ENCODE measurements at places on chromosomes 1 and 21. TPM values are rescaled to one million over a fixed set of nuclear protein-coding genes. Genes with fewer than 3 reads are reported as not detected.

DNA sequence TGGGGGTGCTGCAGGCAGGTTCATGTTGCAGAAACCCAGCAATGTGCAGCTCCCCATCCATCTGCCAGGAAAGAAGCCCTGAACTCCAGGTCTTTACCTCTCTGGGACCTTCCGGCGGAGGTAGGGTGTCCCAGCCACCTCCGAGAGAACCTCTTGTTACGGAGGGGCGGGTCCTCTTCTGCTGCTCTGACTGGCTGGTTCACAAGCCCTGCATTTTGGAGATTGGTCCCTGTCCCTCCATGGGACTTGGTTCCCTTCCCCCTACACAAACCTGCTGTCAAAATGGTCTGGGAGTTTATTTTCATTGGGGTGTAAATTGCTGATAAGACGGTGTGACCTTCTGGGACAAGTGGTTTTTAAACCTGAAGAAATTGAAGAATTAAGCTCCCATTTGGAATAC is 8.0 kb upstream of the CELSR2 start:
- no peak for DNase-seq
- peaks cover 38% of the 10 kb centered on the region for H3K4me1 ChIP-seq
- no peaks in the 10 kb centered on the region for H3K27me3 ChIP-seq
- peaks cover 30% of the 10 kb centered on the region for H3K36me3 ChIP-seq
- no peak overlapping the region for H3K4me3 ChIP-seq

GRCh38 chr1:103146166-103146565 is 37.8 kb upstream of the COL11A1 start:
- no peak for DNase-seq
- H3K27ac ChIP-seq, result no peak overlapping the region
- H3K4me1 ChIP-seq, result no peaks in the 10 kb centered on the region

- no peak overlapping the region for H3K27ac ChIP-seq
- no peak for DNase-seq
- H3K27me3 ChIP-seq, result no peaks in the 10 kb centered on the region
- H3K4me3 ChIP-seq, result no peak overlapping the region
- H3K36me3 ChIP-seq, result no peaks in the 10 kb centered on the region
- H3K4me1 ChIP-seq, result no peaks in the 10 kb centered on the region
Observed at GRCh38 chr1:201655243-201655642, 116.3 kb downstream of the NAV1 start.

GRCh38 chr1:65844296-65844695 is 51.6 kb downstream of the PDE4B start:
- no peak overlapping the region for H3K4me3 ChIP-seq
- no peaks in the 10 kb centered on the region for H3K27me3 ChIP-seq
- DNase-seq, result no peak
- no peak overlapping the region for H3K27ac ChIP-seq
- no peaks in the 10 kb centered on the region for H3K4me1 ChIP-seq

- H3K27ac ChIP-seq, result no peak overlapping the region
- H3K36me3 ChIP-seq, result no peaks in the 10 kb centered on the region
- no peak for DNase-seq
Observed at GRCh38 chr1:154151311-154151710, 3.6 kb downstream of the NUP210L start.

The GBP4 gene
- total RNA-seq, result 0.83 TPM

The TSEN15 gene
- 46.0 TPM for total RNA-seq
